ENCODE measurements at places on chromosomes 16 and 17.

- no peak for DNase-seq
Measured at GRCh38 chr17:39726617-39727016, 3.7 kb downstream of the MIEN1 start.

GRCh38 chr16:67490335-67491096, 7.2 kb upstream of the AGRP start:
- DNase-seq = no peak

- DNase-seq = no peak
Measured at GRCh38 chr17:79824234-79824633, 15.0 kb downstream of the CBX4 start.

DNA sequence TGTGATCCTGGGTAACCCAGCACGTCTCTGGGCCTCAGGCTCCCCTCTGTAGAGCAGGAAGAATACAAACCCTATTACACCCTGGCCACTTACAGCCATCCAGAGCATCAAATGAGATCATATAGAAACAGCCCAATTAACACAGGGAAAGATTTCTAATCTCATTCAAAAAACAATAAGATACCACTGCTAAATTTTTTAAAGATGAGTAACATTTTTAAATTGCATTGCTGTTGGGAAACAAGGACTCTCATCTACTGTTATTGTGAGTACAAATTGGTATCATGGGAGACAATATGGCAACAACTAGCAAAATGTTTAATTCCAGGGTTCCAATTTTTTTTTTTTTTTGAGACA, 41.1 kb downstream of the SRL start:
- DNase-seq = no peak

DNA sequence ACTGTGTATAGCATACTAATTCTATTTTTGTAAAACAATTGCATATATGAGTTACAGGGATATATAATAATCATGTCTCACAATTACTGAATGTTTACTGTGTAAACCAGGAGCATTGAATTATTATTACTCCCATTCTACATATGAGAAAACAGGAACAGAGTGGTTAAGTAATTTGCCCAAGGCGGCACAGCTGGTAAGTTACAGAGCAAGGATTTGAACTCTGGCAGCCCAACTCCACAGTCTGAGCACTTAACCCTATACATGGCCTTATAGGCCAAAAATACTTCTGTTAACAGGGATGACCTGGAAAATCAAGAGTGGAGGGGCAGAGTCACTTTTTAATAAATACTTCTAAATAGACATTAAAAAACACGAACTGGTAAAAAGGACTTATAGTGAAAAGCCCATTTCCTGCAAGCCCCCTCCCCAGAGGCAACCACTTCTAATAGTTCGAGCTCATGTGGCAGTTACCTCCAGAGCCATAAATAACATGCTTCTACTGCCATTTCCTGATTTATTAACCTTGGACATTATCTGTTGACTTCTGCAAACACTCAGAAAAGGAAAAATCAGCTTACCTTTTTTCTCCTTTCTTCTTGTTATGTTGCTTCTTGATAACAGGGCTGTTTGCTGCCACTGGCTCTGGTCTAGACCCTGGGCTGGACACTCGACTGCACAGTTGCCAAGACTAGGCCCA, 22.1 kb upstream of the ADGRG1 start:
- DNase-seq = peak; percentile 7

GRCh38 chr17:33292201-33292980, 704 bp downstream of the ASIC2 start:
- no peak for DNase-seq

GRCh38 chr16:27822996-27823395, 240.5 kb downstream of the GSG1L start:
- DNase-seq = peak; percentile 63

- DNase-seq = no peak
Measured at GRCh38 chr16:59567496-59567895, 833.4 kb upstream of the GOT2 start.

DNA sequence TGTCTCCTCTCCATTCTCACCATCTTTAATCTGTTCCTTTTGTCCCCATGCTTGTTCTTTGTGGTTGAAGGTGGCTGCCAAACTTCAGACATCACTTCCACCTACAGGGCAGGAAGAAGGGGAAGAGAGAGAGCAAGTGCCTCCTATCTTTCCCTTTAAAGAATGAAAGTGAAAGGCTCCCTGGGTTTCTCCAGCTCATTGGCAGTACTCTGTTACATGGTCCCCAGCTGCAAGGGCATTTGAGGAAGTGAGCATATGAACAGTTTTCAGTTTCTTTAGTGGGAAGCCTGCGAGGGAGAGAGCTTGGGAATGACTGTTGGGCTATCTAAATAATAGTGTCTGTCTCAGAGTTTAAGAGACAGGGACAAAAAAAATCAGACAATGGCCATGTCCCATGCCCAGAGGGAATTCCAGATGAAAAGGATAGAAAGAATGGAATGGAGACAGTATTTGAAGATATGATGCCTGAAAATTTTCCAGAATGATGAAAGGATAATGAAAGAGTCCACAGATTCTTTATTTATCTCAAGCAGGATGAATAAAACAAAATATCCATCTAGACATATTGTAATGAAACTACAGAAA, 159.9 kb downstream of the LGALS9B start:
- no peak for DNase-seq

GRCh38 chr17:28239271-28239624, 79.8 kb upstream of the TMEM97 start:
- no peak for DNase-seq

- DNase-seq = no peak
Measured at GRCh38 chr16:67613808-67614207, 31.1 kb upstream of the CARMIL2 start.

DNA sequence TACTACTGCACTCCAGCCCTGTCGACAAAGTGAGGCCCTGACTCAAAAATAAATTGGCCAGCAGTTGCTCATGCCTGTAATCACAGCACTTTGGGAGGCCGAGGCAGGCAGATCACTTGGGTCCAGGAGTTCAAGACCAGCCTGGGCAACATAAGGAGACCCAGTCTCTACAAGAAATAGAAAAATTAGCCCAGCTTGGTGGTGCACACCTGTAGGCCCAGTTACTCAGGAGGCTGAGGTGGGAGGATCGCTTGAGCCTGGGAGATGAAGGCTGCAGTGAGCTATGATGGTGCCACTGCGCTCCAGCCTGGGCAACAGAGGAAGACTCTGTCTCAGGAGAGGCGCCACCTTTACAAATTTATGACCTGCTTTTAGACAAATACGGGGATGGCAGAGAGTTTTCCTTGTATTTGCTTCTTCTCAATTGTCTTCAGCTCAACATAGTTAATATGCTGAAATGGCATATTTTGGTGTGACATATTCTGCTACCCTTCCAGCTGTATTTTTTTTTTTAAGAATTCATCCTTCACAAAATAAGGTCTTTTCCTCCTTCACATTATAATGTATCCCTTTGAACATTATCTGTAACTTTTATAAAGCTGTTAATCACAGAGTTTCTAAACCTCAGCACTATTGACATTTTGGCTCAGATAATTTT, 21.1 kb upstream of the YPEL2 start:
- DNase-seq = no peak

GRCh38 chr16:49936791-49937190, 80.9 kb upstream of the ZNF423 start:
- DNase-seq = no peak

DNA sequence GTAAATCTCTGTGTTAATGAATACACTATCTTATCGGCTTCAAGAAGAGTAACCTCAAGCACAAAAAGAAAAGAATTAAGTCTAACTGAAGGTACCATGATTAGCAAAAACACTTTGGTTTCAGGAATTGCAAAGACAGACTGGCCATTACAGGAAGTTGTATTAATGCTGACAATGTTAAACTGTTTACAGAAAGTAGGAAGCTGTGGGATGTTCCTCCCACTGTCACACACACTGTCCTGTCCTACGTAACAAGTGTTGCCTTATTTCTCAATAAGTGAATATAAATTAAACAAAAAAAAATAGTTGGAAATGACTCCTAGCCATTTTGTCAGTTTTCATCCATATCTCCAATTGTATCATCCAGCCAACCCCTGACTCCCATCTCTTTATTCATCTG, 8.6 kb downstream of the GNA13 start:
- no peak for DNase-seq

DNA sequence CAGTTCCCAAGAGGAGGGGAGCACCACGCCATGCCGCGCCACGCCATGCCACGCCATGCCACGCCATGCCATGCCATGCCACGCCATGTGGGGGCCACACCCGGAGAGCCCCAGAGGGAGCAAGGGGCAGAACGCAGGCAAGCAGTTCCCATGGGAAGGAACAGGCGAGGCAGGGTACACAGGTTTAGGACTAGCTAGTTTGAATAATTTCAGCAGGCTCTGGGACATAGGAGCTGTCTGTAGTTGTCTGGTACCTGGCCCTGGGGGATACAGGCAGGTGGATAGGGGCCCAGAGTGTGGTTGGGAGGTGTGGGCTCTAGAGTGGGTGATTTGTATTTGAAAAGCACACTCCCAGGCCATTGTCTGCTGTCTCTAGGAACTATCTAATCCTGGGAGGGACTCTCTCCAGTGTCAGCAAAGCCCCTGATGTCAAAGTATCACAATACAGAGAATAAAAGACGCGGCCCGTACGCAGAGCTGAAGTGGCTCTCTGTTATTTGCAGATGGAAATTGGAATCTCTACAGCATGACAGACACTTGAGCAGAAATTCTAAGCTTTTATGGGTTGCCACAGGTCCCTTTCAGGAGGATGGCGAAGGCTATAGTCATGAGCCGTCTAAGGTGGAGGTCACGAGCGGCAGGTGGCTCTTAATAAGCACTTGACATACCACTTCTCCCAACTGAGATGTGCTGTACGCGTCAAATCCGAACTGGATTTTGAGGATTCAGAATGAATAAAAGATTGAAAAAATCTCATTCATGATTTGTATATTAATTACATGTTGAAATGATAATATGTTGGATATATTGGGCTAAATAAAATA, 220.8 kb upstream of the TNRC6C start:
- no peak for DNase-seq

Data from mucosa of gallbladder (tissue), 1 donor.